ENCODE measurements at places on chromosomes 5 and 9.

- DNase-seq = peak; percentile 61
These were observed 55.7 kb downstream of the DPYSL3 start for GRCh38 chr5:147453875-147454814.

- no peak for DNase-seq
These were observed 99.0 kb upstream of the GDNF start for GRCh38 chr5:37938861-37939260.

- DNase-seq = no peak
These were observed 255.7 kb downstream of the ENC1 start for GRCh38 chr5:74384851-74385250.

GRCh38 chr5:41246376-41246775, 33.0 kb upstream of the C6 start:
- DNase-seq = no peak

DNA sequence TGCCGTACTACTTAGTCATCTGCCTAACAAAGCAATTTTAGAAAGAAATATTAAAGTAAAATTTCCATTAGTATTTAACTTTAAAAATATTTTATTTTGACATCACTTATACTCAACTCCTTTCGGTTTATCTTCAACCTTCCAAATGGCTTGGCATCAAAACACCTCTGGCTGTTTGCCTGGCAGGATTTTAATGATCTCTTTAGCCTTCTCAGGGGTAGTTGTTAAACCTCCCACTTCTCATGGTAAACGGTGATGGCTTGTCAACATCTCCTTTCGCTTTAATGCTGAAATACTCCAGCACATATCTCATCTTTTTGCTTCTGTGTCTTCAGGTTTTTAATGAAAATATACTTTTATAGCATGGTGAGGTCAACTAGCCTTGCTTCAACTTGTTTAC, 747.1 kb downstream of the CETN3 start:
- no peak for DNase-seq

DNA sequence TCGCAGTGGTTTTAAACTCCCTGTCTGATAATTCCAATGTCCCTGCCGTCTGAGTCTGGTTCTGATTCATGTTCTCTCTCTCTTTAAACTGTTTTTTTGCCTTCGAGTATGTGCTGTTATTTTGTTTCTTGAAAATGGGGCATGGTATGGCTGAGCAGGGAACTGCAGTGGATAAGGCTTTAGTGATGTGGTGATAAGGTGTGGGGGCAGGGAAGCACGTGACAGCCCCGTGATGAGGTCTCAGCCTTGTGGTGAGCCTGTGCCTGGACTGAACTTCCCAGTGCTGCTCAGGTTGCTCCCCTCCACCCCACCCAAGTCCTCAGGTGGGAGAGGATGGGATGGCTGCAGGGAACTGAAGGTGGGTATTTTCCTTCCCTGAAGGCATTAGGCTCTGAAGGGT, 5.5 kb upstream of the ZNF354B start:
- no peak for DNase-seq

GRCh38 chr9:88874391-88874790, 116.9 kb upstream of the S1PR3 start:
- DNase-seq = no peak

- DNase-seq = no peak
These were observed 153.3 kb downstream of the SLF1 start for GRCh38 chr5:94771742-94772141.

GRCh38 chr5:173719731-173720082, 103.3 kb upstream of the BOD1 start:
- DNase-seq = no peak

GRCh38 chr9:99475401-99476065, 253.5 kb downstream of the SEC61B start:
- DNase-seq = no peak

- no peak for DNase-seq
These were observed 38.2 kb upstream of the EXOC3 start for GRCh38 chr5:404666-405241.

- no peak for DNase-seq
These were observed 9.9 kb upstream of the TRIM36 start for GRCh38 chr5:115179394-115180164.

DNA sequence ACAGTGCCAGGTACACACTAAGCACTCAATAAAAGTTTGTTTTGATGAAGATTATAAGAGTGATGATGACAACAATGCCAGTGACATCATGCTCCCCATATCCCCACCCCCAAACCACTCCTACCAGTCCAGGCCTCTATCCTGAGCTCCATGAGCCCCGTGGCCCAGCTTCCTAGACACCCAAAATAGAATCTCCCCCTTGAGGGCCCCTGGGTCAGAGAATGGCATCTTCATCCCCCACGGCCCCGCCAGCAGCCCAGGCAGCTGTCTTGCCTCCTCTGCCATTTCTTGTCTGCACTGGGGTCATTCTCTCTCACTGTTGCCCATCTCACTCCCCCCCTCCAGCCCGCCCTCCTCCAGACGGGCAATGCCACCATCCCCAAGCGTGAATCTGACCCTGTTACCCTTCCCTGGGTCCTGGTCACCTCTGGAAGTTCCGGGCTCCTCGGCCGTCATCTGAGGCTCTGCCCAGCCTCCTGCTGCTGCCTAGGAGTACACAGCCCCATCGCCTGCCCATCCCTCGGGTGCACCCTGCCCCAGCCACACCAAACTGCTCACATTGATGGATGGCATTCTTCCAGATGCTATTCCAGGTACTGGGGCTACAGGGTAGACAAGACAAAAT, 76.8 kb upstream of the LMX1B start:
- DNase-seq = no peak

DNA sequence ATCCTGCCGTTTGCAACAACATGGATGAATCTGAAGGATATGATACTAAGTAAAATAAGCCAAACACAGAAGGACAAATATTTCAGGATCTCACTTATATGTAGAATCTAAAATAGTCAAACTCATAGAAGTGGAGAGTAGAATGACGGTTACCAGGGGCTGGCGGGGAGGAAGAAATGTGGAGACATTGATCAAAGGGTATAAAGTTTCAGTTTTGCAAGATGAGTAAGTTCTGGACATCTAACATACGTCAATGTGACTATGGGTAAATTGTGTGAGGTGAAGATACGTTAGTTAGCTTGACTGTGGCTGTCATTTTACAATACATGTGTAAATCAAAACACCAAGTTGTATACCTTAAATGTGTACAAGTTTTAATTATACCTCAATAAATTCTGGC, 200.3 kb downstream of the SNX18 start:
- DNase-seq = no peak

GRCh38 chr9:34994260-34994899, 4.8 kb downstream of the DNAJB5 start:
- DNase-seq = no peak

- no peak for DNase-seq
These were observed 14.6 kb upstream of the F2RL1 start for GRCh38 chr5:76804266-76804665.

DNA sequence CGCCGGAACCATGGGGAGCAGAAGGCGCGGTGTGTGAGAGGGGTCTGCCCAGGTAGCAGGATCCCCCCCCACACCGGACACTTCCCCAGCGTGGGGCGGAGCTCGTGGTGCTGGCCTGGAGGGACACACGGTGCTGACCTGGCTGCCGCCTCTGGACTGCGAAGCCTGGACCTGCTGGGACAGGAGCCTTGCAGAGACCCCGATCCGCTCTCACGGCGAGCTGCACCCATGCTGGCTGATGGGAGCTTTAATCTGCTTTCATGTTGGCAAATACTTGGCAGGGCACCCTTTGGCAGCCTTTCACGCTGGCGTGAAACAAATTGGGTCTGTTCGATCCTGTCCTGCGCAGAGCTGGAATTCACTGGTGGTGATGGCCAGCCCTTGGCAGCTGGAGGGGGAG, 7.4 kb downstream of the NKD2 start:
- DNase-seq = no peak

DNA sequence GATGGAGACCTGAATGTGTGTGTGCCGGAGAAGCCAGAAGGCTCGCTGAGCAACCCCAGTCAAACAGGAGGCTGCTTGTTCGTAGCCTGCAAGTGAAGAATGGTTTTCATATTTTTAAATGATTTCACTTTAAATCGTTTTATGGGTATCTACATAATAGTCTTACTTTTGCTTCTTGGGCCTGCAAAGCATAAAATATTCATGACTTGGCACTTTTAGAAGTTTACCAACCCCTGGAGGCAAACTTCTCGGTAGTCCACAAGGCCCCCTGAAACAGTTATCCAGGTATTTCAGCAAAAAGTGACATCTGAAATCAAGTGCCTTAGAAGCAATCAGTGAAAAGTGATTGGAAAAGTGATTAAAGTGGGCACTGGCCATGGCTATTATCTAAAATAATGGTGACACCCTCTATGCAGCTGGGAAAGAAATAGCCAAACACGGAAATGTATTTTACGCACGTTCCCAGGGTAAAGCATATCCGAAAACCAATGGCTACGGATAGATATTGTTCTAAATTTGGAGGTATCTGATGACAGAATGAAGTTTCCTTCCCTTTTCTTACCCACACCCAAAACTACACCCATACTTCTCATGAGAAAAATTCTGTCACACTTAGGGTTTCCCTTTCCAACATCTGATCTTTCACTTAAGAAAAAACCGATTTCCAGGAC, 39.0 kb downstream of the RAPGEF1 start:
- DNase-seq = no peak

DNA sequence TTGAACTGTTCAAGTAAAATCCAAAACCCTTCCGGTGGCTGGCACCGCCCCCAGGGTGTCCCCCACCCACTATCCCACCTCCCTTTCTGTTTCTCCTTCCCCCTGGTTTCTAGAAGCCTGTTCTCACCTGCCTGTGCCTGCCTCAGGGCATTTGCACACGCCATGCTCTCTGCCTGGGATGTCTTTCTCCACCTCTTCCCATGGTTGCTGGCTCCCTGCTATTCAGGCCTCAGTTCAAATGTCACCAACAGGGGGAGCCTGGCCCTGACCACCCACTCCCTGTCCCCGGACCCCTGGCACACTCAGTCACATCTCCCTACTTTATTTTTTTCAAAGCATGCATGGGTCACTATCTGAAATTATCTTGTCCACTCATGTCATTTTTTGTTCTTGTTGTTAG, 39.9 kb upstream of the EEIG1 start:
- no peak for DNase-seq

DNA sequence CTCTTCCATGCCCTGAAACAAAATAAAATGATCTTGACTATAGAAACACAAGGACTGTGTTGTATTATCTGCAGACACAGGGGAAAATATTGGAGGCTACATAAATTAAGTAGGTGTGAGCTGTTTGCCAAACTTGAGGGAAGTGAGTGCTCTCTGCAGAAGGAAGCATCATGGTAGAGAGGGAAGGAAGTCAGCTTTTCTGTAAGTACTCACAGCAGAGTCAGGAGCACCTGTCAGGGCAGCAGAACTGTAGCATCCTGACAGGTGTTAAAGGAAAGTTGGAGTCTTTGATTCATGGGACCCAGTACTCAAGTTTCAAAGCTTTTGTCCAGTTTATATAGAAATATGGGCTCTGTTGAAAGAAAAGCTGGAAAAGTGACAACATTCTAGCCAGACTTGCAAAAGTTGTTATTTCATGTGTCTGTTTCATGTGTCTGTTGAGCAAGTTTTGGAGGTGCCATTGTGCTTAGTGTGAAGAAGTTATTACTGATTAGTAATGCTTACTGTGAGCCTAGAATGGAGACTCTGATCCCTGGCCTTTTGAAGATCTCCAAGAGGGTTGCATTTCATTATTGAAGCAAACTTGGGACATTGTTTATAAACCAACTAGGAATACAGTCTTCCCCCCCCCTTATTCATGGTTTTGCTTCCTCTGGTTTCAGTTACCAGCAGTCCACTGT, 194.7 kb downstream of the SPATA31D1 start:
- no peak for DNase-seq

DNA sequence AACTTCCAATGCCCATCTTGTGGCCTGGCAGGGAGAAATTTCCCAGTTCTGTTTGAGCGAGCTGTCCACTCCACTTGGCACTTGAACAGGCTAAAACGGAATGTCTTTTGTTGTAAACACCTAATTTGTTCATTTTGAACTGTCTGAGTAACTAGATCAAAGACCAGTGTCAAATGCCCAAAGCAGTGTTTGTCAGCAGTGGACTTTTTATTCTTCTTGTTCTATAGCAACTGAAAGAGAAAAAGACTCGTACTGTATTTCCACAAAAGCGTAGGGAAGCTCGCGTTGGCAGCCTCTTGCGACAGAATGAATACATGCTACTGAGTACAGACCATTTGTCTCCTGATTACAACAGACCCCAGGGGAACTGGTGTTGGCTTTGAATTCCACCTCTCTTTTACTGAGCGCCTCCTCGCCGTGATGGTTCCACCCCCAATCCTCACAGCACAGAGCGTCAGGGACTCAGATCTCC, 601.8 kb upstream of the ZNF608 start:
- no peak for DNase-seq

DNA sequence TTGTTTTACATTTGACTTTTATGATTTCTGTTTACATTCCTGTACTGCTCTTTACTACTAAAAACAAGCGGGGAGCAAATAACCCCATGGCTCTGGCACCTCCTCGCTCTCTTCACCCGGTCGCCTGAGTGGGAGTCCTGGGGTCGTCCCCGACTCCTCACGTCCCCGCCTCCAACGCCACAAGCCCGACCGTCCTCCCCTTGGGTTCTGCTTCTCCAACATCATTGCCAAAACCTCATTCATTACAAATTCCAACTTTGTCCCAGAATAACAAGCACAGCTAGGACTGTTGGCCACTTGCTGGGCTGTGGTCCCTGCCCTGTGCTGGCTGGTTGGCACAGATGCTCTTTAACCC, 35.1 kb downstream of the MRPL36 start:
- no peak for DNase-seq

DNA sequence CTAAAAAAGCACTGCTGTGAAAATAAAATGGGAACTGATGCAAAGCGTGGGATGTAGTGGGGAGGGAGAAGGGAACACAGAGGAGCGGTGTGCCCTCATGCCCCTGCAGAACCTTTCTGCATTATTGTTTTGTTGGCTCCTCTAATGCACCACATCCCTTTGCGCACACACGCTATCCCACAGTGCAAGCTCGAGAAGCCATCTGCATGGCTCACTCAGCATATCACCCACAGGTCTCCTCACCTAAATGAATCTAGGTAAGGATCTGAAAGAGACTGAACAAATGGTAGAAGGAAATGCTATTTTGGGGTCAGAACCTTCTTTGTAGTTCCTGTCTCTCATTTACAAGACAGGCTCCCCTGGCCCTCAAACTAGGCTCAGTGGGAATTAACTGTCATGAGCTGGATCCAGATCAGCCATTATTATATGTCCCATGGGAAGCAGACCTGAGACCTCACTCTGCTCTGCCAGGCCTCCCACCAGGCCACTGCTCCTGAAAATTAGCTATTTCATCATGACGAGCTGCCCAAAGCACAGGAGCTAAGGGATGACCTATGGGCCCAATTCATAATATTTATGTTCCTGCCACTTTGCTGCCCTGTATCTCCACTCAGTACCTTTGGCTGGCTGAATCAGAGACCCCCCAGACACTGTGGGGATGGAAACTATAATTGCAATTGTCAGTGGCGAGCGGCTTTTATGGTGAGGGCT, 169.4 kb downstream of the SPOCK1 start:
- no peak for DNase-seq

GRCh38 chr9:75185585-75186170, 97.4 kb downstream of the OSTF1 start:
- peak; percentile 53 for DNase-seq

GRCh38 chr9:121380846-121381245, 10.8 kb upstream of the STOM start:
- no peak for DNase-seq

GRCh38 chr5:45642370-45642769, 53.8 kb downstream of the HCN1 start:
- DNase-seq = no peak

All from CD4-positive, alpha-beta T cell treated with Interleukin-10 for 1 hour (primary cell).